ENCODE measurements at places on chromosomes 7 and 10. TPM values are rescaled to one million over a fixed set of nuclear protein-coding genes. Genes with fewer than 3 reads are reported as not detected.

NEUROD6 gene
- total RNA-seq: not detected

CLDN3 gene
- total RNA-seq: 2.9 TPM

GNGT1 gene
- not detected for total RNA-seq

ELOVL3 gene
- 0.19 TPM for total RNA-seq

ANLN gene
- total RNA-seq: 81.3 TPM

SNX13 gene
- total RNA-seq: 15.3 TPM

ZFAND2A gene
- total RNA-seq: 53.6 TPM

ADCYAP1R1 gene
- 0.08 TPM for total RNA-seq

CLEC2L gene
- not detected for total RNA-seq

KIFBP gene
- 41.0 TPM for total RNA-seq

GPER1 gene
- total RNA-seq: 0.89 TPM

PON1 gene
- 0.66 TPM for total RNA-seq

ATXN7L1 gene
- 5.7 TPM for total RNA-seq

GIMAP8 gene
- not detected for total RNA-seq

RET gene
- total RNA-seq: 1.1 TPM

ZNF365 gene
- total RNA-seq: 0.92 TPM

SLC18A3 gene
- total RNA-seq: not detected

SLC29A4 gene
- total RNA-seq: 15.3 TPM

CHCHD3 gene
- total RNA-seq: 85.3 TPM

MRPL43 gene
- total RNA-seq: 97.8 TPM

TBC1D12 gene
- total RNA-seq: 5.9 TPM

NPFFR1 gene
- not detected for total RNA-seq

SEC23IP gene
- 53.1 TPM for total RNA-seq

SAMD9L gene
- total RNA-seq: 0.72 TPM

OPALIN gene
- not detected for total RNA-seq

CLRN3 gene
- not detected for total RNA-seq

FZD8 gene
- total RNA-seq: 8.7 TPM

ITPRID1 gene
- total RNA-seq: not detected

PPIA gene
- 4,931 TPM for total RNA-seq
